ENCODE measurements at places on chromosomes 5 and 9.

DNA sequence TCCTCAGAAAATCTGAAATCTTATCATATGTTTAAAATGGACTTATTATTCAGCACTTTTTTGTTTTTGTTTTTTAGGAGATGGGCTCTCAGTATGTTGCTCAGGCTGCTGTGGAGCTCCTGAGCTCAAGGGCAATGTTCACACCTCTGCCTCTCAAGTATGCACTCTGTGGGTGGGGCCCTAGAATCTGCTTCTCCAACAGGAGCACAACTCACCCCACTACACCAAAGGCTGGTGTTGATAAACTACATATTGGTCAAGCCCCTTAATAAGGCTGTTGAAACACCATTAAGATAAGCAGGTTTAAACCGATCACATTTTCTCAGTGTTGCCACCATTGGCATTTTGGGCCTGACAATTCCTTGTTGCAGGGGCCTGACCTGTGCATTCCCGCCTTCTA lies 131.6 kb downstream of the FANCC start:
- no peak for DNase-seq

DNA sequence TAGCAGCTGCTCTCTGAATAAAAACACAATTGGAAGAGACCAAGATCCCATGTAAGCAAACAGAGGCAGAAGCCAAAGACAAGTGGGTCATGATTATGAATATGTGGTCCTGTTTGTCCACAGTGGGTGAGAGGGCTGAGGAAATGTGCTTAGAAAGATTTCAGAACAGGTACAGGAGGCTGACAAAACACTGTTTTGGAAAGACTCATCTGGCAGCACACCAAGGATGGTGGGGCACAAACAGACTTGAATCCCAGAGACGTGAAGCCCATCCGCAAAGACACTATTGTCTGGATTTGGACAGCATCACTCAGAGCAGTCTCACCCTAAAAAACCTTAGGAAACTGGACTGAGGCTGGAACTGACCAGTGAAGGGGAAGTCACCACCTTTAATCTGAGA lies 85.0 kb downstream of the ADRB2 start:
- DNase-seq: no peak

- DNase-seq: no peak
Measured at GRCh38 chr5:138366632-138367382, 14.3 kb downstream of the KDM3B start.

DNA sequence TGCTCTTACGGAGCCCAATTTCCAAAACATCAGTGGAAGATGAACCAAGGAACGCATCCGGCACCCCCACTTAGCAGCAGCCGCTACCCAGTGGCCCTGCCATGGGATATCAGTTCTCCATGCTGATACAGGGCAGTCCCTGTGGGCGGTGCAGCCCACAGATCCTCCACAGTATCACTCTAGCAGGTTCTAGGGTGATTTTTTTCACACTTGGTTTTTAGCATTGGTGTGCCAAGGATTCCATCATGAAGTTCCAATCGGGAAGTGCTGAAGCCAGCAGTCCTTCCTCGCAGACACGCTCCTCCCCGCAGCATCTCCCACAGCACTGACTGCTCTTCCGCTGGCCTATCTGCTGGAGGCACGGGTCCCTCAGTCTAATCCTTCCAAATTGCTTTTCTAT lies 261.9 kb downstream of the SYK start:
- no peak for DNase-seq

GRCh38 chr5:27906931-27907601 lies 868.7 kb upstream of the CDH9 start:
- no peak for DNase-seq

DNA sequence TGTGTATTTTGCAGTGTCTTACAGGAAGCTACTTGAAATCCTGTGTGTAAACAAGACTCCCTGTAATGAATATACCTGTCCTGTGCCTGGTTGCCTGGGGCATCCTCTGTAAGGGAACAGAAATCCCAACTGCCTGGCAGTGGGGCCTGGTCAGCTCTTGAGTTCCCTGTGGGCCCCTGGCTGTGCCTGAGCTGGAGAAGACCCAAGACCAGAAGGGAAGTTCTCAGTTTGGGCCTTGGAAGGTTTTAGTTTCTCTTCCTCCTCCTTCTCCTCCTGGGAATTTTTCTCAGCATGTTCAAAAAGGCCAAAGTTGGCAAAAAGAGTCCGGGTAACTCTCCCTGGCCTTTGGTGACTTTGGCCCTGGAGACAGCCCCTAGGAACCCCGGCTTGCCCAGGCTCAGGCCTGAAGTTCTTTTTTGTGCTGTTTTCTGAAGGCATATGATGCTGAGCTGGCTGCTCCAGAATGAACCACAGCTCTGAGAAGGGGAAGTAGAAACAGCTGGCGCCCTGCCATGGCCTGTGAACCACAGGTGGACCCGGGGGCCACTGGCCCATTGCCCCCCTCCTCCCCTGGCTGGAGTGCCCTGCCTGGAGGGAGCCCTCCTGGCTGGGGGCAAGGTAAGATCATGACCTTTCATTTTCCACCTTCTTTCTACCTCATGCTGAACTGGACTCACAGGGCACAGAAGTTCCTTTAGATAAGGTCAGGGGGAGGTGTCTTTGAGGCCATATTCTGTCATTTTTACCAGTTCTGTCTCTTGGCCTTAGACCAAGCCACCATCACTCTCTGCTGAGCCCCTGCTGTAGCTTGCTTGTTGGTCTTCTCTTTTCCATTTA lies 5.8 kb downstream of the TMEM268 start:
- no peak for DNase-seq

- DNase-seq: peak; percentile 47
Measured at GRCh38 chr9:107465467-107466451, 23.8 kb downstream of the KLF4 start.

- no peak for DNase-seq
Measured at GRCh38 chr9:2191609-2191972, 176.4 kb downstream of the SMARCA2 start.

Measured in endothelial cell of umbilical vein (primary cell).